Activated CD8-positive, alpha-beta memory T cell treated with anti-CD3 and anti-CD28 coated beads for 4 hours (primary cell): ENCODE measurements at places on chromosomes 2 and 18.

DNA sequence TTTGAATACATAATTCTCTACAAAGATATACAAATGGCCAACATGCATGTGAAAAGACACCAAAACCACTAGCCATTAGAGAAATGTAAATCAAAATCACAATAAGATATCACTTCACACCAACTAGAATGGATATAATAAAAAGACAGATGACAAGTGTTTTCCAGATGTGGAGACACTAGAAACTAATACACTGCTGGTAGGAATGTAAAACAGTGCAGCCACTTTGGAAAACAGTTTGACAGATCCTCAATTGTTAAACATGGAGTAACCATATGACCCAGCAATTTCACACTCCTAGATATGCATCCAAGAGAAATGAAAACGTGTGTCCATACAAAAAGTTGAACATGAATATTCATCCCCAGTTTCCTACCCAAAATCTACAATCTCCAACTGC, 9.8 kb upstream of the RAB11FIP5 start:
- no peak for DNase-seq

GRCh38 chr2:127048969-127049897, 57.7 kb downstream of the BIN1 start:
- DNase-seq = no peak

DNA sequence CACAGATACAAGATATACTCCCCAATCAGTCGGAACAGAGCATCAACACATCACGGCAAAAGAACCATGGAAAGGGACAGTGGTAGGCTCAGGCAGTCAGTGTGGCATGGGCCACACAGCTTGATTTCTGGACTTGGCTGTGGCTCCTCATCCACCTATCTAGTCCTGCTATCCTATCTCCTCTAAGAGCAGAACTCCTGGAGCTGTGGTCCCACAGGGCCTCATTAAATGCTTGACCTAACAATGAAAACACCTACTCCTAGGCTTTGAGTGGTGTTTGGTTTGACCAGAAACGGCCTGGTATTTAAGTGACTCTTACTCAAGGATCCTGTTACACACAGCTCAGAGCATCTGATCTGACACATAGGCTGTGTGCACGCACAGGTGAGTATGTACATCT, 33.6 kb upstream of the SMAD2 start:
- no peak for DNase-seq

DNA sequence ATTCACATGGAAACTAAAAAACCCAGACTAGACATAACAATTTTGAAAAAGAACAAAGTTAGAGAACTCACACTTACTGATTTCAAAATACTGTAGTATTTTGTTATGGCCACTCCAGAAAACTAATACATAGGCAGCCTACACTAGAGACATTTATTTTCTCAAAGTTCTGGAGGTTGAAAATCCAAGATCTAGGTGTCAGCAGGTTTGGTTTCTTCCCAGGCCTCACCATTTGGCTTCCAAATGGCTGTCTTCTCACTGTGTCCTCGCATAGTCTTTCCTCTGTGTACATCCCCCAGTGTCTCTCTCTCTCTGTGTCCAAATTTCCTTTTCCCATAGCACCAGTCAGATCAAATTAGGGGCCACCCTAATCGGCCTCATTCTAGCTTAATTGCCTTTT, 95.0 kb downstream of the NR4A2 start:
- DNase-seq = no peak

DNA sequence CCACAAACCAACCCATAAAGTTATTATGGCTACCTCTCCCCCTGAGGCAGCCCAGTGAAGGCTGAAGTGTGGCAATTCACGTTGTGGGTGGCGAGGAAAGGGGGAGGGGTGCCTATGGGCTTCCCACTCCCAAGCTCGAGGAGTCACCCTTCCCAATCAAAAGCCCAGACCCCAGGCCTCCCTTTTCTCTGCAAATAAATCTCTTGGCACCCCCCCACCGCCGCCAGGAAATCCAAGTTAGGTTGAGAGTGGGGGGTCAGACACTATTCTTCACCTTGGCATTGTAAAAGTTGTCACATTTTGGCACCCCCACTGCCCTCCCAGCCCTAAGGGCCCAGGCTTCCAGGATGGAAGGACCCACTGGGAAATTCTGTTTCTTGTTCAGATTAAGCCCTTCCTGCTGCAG, 6.9 kb downstream of the ANKRD53 start:
- DNase-seq = no peak

DNA sequence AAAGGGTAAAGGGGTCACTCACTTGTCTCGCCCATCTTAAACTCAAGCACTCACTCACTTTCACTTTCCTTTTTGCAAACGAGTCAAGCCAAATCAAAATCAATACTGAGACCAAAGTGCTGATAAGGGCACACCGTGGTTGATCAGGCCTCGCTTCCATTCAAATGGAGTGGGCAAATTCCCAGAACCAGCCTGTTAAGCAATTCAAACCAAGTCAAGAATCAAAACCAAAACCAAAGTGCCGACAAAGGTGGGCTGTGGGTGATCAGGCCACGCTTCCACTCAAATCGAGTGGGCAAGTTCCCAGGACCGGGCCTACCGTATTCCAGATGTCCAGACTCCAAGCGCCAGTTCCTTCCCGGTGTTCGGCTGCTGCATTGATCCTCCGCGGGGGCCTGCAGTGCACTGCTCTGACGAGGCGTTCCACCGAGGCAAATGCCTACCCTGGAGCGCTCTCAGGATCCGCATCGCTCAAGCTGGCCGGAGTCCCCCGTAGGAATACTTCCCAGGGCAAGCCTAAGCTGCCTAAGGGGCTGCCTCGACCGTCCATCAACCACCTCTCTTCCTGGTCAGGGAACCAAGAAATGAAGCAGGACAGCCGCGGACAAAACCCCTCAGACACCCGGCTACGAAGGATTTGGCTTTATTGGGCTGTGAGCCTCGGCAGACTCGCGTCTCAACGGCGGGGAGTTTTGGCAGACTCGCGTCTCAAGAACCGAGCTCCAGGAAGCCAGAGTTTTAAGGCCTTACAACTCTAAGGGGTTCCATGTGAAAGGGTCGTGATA, 89.9 kb upstream of the SLC1A4 start:
- no peak for DNase-seq

- DNase-seq = no peak
These were observed 357.6 kb upstream of the SETBP1 start for GRCh38 chr18:44323125-44323524.

GRCh38 chr2:12486205-12487118, 230.3 kb upstream of the TRIB2 start:
- no peak for DNase-seq

- DNase-seq = no peak
These were observed 55.9 kb downstream of the PLA2R1 start for GRCh38 chr2:160006475-160006874.

- DNase-seq = peak; percentile 38
These were observed 685 bp downstream of the SMAD4 start for GRCh38 chr18:51030537-51031258.

DNA sequence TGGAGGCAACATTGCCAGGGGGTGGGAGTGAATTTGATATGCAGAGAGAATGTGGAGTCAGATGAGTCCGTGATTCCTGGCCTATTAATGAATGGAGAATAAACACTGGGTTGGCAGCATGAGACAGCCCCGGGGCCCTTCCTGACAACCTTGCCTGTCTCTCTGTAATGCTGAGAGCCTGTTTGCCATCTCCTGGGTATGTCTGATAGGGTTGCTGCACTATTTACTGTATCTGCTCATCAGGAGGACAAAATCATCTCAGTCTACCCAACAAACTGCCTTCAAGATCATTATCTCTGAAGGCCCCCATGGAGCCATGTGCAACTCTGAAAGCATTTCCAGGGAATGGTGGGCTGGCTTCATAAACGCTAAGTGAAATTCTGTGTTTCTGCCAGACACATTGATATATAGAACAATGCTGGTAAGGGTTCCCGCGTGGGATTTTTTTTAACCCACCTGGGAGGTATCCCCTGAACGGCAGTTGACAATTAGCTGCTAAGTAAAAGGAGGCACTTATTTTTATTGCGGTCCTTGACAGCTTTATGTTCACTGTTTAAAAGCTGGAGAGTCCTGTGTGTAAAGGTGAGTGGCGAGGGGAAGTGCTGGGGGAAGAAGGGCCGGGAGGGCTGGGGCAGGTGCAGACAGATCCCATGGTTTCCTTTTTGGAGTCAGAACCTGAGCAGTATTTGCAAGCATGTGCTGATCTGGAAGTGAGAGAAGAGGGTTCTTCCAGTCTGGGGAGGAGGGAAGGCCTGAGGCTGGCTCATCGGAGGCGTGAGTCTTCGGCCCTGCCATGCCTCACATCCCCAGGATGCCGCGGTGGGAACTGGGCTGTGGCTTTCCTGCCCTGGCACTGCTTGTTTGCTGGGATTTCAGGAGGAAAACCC, 64.8 kb downstream of the ARHGAP25 start:
- no peak for DNase-seq

GRCh38 chr18:25075331-25075730, 276.6 kb downstream of the ZNF521 start:
- no peak for DNase-seq

DNA sequence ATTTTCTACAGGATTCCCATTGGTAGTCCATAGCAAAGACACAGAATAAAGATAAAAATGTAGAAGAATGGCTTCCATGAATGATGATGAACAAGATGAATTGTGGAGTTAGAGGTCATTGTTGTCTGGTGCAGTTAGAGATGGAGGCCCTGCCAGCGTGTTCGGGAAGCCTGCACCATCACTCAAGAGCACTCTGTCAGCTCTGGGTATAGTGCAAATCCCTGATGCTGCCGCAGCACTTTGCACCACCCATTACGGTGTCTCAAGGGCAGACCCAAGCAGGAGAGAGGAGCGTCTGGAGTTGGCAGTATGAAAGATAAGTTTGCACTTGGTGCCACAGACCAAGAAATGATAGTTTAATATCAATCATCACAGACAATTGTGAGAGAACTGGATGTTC, 181.6 kb upstream of the CHST9 start:
- DNase-seq = no peak

DNA sequence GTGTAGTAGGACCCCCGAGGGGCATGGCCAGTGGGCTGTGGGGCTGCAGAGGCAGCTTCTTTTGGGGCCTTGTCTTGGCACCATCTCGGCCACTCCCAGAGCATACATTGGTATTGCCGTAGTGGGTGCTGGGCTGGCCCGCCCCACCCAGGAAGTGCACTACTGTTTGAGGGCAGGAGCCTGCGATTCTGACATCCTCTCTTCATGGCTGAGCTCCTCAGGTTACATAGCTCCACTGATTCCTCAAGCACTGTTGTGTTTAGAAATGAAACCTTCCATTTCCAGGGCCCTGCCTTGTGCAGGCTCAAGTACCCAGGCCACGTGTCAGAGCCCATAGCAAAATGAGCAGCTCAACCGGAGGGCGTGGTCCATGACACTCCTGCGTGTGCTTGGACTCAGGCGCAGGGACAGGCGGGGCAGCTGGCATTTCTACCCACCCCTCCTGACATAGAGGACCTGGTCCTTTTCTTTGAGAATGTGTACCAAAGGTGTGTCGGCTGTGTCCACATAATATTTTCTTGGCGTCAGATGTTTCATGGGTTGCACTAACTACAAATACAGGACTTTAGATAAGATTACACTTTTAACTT, 67.9 kb downstream of the DGKD start:
- peak; percentile 28 for DNase-seq

DNA sequence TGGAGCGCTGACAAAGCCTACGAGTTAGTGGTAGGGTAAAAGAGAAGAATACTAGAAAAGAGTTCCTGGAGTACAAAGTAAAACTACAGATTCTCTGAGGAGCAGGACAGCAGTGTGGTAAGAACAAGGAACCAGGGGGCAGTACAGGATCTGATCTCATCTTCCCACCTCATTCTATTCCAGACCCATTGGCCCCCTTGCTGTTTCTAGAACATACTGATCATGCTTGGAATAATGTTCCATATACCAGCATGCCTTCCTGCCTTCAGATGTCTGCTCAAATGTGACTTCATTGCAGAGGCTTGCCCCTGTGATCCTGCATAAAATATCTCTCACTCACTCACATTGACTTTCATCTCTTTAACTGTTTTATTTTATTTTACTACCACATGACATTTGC, 19.3 kb downstream of the MSGN1 start:
- DNase-seq = no peak

DNA sequence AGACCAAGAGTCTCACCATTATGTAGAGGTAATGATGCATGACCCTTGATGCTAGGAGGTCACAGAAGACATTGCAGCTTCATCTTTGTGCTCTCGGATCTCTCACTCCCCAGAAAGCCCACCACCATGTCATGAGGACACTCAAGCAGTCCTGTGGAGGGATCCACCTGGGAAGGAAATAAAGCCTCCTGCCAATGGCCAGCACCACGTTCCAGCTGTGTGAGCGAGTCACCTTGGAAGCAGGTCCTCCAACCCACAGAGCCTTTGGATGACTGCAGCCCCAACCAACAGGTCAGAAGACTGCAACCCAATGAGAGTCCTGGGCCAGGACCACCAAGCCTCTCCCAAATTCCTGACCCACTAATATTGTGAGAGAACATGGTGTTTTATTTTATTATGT, 38.4 kb downstream of the CYP26B1 start:
- DNase-seq = no peak

DNA sequence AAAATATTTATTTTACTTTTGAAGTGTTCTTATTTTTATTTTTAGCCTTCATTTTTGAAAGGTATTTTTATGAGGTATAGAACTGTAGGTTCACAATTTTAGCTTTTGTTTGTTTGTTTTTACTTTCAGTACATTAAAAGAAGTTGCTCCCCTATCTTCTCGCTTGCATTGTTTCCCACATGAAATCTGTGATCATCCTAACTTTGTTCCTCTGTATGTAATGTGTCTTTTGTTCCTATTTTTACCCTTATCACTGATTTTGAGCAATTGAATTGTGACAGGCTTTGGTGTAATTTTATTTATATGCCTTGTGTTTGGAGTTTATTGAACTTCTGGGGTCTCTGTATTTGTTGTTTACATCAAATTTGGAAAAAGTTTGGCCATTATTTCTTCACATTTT, 77.8 kb upstream of the TMEM87B start:
- DNase-seq = no peak

DNA sequence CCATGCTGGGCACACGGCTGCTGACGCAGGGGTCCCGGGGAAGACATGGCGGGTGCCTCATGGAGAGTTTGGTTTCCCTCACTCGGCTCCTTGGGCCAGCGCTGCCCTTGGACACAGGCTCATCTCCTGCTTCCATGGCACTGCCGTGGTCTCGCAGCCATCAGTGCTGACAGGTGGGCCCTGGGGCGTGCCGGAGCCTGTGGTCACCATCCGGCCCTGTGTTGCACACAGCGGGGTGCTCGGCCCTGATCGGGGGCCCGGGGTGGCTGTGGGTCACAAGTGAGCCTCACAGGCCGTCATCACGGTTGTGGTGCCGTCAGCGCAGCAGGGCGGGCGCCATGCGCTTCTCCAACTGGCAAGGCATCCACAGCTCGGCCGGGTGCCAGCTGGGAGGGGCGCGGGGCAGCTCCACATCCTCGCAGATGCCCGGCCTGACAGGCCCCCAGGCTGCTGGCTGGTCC, 582 bp downstream of the RTP5 start:
- no peak for DNase-seq
